ENCODE measurements at places on chromosomes 5 and 9.

GRCh38 chr9:75599126-75599525 lies 291.3 kb upstream of the PCSK5 start:
- no peak for ATAC-seq

DNA sequence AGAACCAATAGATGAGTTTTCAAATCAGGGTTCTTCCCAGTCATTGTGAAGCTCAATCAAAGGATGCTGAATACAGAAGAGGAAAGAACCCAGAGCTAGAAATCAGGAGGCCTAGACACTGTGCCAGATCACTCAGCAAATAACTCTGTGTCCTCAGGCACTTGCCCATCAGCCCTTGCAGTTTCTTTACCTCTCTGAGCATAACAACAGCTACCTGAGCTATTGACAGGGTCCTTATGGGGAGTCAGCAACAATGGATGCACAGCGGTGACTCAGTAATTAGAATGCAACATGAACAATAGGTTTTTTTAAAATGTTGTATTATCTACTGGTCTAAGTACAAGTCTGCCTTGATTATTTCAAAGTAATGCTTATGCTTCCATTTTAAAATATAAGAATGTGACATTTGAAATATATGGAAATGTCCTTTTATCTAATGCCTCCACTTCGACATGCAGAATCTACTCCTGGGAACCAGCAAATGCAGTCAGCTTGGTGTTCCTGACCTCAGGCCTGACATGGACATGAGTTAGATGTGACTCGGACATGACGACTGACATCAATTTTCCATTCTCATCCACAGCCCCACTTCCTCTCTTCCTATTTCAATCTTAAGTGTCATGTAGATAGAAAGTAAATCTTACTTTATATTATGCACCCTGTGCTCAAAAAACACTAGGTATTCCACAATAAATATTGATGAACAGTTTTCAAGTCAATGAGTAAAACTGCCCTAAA lies 155.0 kb downstream of the TLE1 start:
- no peak for ATAC-seq

GRCh38 chr9:125701351-125701750 lies 5.7 kb downstream of the MAPKAP1 start:
- ATAC-seq = peak; percentile 79

DNA sequence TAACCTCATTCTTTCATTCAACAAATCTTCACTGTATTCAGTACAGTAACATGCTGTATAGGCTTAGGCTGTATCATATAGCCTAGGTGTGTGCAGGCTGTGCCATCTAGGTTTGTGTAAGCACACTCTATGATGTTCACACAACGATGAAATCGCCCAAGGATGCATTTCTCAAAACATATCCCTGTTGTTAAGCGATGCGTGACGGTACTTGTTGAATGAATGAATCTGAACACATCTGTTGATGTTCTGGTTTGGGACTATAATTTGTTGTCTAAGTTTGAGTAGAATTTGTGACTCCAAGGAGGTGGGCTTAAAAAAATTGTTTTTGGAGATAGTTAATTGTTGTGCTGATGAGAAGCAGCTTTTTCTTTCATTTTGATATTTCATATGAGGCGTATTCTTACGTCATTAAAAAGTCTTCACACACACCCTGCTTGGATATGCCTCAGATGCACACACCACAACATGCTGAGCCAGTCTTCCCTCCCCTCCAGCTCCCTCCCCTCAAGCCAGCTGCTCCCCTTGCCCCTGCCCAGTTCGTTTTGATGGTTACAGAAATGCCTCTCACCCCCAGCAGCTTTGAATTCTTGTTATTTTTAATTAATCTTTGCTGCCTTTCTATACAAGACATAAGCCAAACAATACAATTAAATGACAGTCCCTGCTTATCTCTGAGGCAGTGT lies 5.5 kb upstream of the PSAT1 start:
- no peak for ATAC-seq

GRCh38 chr9:128632066-128632465 lies 24.6 kb downstream of the DYNC2I2 start:
- ATAC-seq = no peak

GRCh38 chr5:13339093-13339492 lies 605.4 kb downstream of the DNAH5 start:
- ATAC-seq = no peak

GRCh38 chr5:10243660-10244240 lies 5.9 kb downstream of the ATPSCKMT start:
- ATAC-seq = no peak

- ATAC-seq = peak; percentile 51
Observed at GRCh38 chr9:100427366-100428263, 672 bp downstream of the MSANTD3 start.

- ATAC-seq = no peak
Observed at GRCh38 chr9:77953590-77953989, 78.0 kb downstream of the GNAQ start.

GRCh38 chr9:14058325-14058688 lies 255.6 kb downstream of the NFIB start:
- no peak for ATAC-seq

DNA sequence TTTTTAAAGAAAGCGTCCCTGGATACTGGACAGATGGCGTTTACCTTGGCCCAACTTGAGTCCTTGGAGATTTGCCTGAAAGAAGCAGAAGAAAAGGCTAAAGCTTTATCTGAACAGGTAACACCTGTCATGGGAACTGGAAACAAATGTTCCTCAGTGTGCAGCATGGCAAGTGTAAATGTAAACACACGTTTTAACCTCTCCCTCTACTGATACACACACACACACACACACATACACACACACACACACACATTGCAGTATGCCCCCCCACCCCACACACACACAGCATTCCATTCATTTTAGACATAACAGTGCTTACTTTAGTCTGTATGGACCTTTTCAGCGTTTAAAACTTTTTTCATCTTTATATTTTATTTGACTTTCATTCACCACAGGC lies 51.1 kb downstream of the CCDC192 start:
- ATAC-seq = no peak

- no peak for ATAC-seq
Observed at GRCh38 chr5:61666064-61666621, 334.1 kb downstream of the ZSWIM6 start.

GRCh38 chr9:91214867-91215266 lies 146.9 kb downstream of the AUH start:
- ATAC-seq = no peak

GRCh38 chr5:35819668-35820067 lies 37.0 kb upstream of the IL7R start:
- no peak for ATAC-seq

GRCh38 chr5:64566310-64566916 lies 60.6 kb downstream of the RGS7BP start:
- no peak for ATAC-seq

- ATAC-seq = no peak
Observed at GRCh38 chr5:34657274-34657921, 1.3 kb downstream of the RAI14 start.

DNA sequence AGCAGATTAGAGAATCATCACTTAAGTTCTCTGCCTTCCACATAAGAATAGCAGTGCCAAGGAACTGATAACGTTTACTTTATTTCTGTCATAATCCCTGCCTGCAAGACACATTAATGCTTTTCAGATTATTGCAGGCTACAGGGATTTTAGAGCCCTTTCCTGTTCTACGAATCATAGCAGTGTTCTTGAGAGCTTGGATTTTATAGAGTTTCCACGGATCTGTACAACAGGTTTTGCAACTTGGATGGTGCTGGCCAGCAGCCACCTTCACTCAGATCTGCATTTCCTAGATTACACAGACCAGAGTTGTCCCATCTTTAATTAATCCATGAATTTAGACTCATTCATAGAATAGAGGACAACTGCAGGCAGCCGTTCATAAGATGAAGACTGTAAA lies 38.1 kb downstream of the SLC12A2 start:
- no peak for ATAC-seq

- no peak for ATAC-seq
Observed at GRCh38 chr5:37494756-37495155, 115.6 kb downstream of the WDR70 start.

GRCh38 chr5:111063709-111064322 lies 7.7 kb upstream of the TSLP start:
- ATAC-seq = peak; percentile 46

DNA sequence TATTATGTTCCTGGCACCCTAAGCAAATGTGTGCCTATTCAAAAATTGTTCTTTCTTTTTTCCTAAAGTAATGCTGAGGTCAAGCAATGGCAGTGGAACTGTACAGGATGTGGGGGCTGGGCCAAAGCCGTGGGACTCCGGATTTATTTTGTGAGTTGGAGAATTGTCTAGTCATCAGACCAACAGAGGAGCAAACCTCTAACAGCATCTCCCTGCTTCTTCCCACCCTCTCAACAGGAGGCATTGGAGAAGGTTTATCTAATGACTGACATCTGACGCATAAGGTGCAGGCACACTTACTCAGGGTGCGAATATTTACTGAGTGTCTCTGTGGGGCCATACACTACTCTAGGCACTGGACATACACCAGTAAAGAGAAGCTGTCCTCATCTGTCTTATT lies 38.6 kb downstream of the MARCHF11 start:
- no peak for ATAC-seq

- peak; percentile 16 for ATAC-seq
Observed at GRCh38 chr9:127980060-127980705, 606 bp downstream of the EEIG1 start.

DNA sequence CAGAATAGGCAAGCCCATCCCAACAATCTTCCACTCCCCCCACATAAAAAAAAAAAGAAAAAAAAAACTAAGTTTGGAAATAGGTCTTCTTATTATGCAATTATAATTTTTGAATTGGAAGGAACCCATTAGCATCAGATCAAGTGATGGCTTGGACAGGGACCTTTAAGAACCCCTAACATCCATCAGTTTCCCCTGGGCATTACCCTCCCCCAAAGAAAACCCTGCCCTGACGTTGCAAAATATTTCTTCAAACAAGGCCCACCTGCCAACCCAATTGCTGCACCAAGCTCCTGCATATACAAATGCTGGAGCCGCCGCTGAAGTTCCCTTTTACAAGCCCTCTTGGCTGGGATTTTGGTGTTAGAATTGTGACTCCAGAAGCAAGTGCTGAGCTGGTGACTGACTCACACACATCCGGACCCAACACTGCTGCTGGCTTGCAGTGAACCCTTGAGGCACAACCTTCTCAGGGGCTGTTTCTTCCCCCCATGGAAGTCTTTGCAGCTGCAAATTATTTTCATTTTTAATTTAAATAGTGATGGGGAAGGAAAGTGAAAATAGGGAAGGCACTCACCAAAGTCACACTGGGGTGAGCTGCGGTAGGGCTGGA lies 56.1 kb upstream of the AFAP1L1 start:
- no peak for ATAC-seq

GRCh38 chr9:14868772-14869583 lies 41.2 kb downstream of the FREM1 start:
- ATAC-seq = no peak

DNA sequence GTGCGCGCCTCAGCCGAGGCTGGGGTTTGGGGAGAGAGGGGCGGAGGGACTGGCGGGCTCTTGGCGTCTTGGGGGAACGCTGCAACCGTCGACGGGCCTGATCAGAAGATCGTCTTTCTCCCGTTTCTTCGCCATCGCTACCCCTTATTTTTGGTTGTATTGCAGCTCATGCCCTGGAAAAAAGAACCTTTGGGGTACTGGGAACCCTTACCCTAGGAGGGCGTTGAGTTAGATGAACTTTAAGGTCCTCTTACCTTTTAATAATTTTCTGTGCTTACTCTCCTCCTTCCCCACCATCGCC lies 719 bp downstream of the PAIP2 start:
- peak; percentile 66 for ATAC-seq

DNA sequence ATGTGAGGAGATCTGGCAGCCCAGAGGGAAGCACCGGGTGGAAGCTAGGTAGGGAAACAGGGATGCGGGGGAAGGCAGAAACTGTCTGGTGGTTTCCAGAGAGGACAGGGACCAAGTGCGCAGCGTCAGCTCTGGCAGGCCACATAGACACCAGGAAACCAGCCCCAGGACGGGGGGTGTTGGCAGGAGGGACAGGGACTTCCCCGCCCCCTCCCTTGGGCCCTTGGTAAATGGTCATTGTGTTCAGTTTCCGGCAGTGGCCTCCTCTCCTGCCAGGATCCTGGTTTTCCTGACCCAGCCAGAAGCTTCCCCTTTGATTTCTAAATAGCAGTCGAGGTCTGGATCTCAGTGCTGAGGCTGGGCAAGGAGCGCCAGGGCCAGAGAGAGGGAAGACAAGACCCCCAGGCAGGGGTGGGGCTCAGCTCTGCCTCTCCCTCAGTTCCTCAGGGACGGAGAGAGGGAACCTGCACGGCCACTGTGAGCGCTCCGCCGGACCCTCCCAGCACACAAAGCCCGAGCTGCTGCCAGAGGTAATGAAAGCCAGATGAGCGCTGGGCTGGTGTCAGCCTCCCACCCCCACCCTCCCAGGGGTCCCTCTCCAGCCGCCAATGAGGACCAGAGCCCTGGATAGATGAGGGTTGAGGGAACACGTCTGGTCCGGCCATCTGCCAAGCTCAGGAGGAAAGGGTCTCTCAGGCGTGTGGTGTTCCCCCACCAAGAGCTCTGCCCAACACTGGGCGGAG lies 1.8 kb downstream of the RALGDS start:
- ATAC-seq = no peak

GRCh38 chr5:6550628-6551027 lies 82.2 kb downstream of the NSUN2 start:
- no peak for ATAC-seq

DNA sequence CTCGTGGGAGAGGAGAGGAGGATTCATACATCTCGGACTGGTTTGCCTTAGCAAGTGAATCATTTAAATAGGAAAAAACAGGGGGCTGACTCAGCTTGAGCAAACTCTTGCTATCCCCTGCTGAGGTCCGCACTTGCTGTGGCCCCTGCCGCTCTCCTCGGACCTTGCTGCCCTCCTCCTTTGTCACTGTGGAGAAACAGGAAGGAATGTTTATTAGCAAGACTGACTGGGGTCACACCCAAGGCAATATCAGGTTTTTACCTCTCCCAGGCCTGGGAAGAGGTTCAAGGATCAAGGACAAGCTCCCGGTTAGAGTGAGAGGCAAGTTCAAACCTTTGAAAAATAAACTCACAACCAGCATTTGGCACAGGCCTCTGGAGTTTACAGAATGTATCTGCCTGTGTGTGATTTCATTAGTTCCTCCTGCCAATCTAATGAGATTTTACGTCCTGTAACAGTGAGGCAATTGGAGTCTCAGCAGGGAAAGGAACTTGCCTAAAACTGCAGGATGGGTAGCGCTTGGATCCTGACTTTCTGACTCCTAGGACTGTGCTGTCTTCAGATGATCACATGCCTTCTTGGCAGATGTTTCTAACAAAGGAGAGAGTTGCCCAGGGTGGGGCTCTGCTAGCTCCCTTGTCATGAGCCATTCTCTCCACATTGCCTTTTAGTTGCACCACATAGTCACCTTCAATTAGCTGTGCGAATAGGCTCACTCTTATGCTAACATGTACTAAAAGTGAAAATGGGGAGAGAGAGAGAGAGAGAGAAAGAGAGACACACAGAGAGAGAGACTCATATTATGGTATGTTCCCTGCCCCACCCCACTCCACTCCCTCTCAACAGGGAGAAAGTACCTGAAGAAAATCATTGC lies 108.6 kb upstream of the CDKN2B start:
- no peak for ATAC-seq

GRCh38 chr5:133373121-133373870 lies 239.0 kb downstream of the FSTL4 start:
- ATAC-seq = no peak

GRCh38 chr5:176743136-176743861 lies 67.1 kb upstream of the UNC5A start:
- ATAC-seq = no peak
